ENCODE measurements at places on chromosomes 6 and 20. TPM values are rescaled to one million over a fixed set of nuclear protein-coding genes. Genes with fewer than 3 reads are reported as not detected.

ZBP1 gene
- total RNA-seq: not detected

WASF1 gene
- 13.1 TPM for total RNA-seq

ECT2L gene
- total RNA-seq: not detected

BPIFB1 gene
- not detected for total RNA-seq

KCNK16 gene
- total RNA-seq: not detected

DLK2 gene
- 0.57 TPM for total RNA-seq

ADGRF4 gene
- 0.22 TPM for total RNA-seq

FAM229B gene
- total RNA-seq: 4.4 TPM

POPDC3 gene
- 2.0 TPM for total RNA-seq

TDP2 gene
- 17.7 TPM for total RNA-seq

HSPA12B gene
- total RNA-seq: under 0.01 TPM

CST5 gene
- not detected for total RNA-seq

MLN gene
- total RNA-seq: not detected

TREM1 gene
- total RNA-seq: 0.29 TPM
